Left kidney (tissue), 8 donors: ENCODE measurements at places on chromosomes 1 and 21.

DNA sequence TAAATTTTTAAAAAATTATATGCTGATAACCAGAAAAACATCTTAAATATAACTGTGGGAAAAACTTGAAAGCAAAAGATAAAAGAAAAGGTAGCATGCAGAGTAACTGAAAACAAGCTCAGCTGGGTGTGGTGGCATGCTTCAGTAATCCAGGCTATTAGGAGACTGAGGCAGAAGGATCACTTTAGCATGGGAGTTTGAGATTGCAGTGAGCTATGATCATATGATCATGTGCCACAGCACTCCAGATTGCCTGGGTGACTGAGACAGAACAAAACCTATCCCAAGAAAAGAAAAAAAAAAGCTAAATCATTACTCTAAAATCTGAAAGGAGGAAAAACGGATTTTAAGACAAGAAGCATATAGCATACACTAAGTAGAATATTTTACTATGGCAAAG lies 1624.0 kb downstream of the AMY1C start:
- DNase-seq, result no peak

GRCh38 chr1:92259350-92259749 lies 39.4 kb downstream of the GLMN start:
- DNase-seq, result no peak

GRCh38 chr1:51750218-51750617 lies 128.3 kb downstream of the NRDC start:
- DNase-seq, result no peak

DNA sequence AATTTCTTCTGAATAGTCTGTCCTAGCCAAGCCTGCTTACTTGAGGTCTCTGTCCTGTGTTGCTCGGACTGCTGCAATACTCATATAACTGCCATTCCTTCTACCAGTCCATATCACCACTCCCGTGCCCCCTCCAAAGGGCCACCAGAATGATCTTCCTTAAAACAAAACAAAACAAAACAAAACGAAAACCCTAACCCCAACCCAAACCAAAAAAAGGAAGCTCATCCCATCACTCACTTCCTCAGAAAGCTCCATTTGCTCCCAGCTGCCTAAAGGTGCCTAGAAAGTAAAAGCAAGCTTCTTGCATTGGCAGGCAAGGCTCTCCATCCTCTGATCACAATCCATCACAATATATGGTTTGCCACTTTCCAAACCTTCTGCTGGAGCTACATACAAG lies 20.3 kb downstream of the USP24 start:
- no peak for DNase-seq

DNA sequence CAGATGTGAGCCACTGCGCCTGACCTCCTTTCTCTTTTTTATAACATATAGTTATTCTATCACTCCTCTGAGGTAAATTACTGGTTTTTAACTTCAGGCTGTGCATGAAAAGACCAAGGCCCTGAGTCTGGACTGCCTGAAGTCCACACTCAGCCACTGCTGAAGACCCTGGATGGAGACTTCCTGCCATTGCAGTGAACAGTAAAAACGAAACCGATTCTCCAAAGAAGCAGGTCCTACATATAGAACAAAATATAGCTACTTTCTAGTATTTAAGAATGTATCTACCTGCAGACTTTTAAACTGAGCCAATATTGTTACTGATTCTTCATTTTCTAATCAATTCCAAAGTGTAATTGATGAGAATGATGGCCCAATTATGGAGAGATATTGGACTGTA lies 232.8 kb downstream of the CHRM3 start:
- no peak for DNase-seq

DNA sequence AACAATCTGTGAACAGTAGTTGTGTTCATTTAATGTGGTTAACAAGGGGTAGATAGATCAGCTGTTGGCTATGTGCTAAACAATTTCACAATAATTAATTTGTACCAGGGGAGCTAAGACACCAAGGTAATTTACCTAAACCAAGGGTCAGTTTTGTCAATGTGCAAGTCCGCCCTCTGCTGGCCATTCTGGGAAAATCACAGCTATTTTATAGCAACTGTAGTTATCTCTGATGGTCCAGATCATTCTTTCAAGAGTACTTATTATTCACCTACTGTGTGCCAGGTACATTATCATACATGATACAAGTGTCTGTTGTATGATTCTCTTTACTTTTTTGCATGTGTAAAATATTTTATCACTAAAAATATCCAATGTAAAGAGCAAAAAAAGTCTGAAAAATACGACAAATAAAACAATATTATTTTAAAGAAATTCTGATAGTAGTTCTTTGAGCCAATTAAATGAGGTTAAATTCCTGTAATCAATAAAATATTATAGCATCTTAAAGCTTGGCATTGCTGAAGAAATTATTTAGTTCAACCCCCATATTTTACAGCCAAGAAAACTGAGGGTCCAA lies 312.3 kb upstream of the FAM78B start:
- peak; percentile 21 for DNase-seq

- no peak for DNase-seq
Measured at GRCh38 chr1:28266920-28267322, 7.6 kb downstream of the SESN2 start.

DNA sequence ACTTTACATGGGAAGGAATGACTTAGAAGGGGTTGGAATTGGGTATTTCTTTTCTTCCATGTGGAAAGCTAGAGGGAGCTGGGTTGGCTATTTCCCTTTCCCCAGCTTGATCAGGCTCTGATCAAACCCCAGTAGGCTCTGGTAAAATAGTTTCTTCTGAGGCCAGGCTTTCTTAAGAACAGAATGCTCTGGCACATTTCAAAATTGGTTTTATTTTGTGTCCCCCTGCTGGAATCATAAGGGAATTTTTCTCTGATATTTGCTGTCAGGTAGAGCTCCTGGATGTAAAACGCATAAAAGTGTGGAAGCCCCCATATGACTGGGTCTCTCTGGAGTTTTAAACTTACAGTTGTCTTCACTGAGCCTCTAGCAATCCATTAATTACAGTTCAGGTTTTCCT lies 17.1 kb upstream of the APOBEC4 start:
- DNase-seq, result no peak

GRCh38 chr21:20971296-20971921 lies 26.8 kb upstream of the NCAM2 start:
- peak; percentile 37 for DNase-seq

DNA sequence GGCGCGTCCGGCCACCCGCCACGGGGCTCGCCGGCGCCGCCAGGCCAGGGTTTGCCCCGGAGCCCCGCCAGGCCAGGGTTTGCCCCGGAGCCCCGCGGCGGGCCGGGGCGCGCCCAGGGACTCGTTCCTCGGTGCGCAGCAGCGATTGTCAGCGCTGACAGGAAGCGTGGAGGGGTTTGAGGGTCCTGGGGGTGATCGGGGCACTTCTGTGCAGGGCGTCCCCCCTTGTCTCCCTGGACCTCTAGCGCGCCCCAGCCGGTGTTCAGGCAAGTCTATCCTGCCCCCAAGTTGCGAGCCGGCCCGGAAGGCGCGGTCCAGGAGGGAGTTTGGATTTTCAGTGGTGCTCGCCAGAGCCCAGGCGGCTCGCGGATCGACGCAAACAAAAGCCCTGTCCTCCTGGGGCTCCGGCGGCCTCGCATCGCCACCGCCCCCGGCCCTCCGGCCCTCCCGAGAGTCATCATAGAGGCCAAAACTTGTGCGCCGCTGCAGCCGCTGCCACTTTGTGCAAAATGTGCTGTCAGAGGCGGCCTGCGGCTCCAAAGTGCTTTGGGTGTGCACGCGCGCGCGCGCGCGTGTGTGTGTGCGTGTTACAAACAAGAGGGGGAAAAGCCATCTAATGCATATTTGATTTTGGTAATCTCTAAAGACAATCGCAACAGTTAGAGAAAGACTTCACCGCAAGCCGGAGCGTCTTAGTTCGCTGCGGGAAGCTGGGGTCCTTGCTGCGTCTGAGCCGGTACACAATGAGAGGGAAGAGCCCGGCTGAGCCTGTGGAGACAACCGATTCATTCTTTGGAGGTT lies 1.0 kb downstream of the ROR1 start:
- DNase-seq, result peak; percentile 55

- DNase-seq, result no peak
Measured at GRCh38 chr1:192879406-192879805, 70.6 kb downstream of the RGS2 start.

DNA sequence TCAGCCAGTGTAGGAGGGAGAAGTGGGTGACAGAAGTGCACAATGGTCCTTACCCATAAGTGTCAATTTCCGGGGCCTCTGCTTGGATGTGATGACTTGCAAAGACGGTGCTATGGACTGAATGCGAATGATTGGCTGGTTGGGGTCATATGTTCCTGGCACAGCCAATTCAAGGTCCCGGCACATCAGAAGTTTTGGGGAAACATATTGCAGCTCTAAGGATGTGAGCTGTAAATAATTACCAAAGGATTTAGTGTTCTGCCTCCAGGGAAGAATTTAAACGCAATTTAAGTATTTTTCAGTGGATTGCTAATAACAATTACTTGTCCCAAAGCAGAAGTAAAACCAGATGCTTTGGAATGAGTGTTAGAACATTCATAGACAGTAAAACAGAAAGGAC lies 26.9 kb upstream of the EXOSC10 start:
- DNase-seq, result no peak

DNA sequence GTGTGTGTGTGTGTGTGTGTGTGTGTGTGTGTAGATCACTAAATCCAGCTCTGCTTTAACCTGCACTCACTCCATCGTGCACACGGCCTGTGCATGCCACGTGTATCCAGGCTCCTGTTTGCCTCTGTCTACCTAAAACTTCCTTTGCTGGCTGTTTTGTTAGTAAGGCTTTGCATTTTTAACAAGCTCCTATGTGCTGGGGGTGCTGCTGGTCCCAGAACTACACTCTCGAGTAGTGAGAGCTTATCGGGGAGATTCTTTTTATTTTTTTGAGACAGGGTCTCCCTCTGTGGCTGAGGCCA lies 596 bp upstream of the TCEA3 start:
- no peak for DNase-seq

GRCh38 chr21:33332143-33332542 lies 7.4 kb downstream of the IFNAR1 start:
- no peak for DNase-seq

DNA sequence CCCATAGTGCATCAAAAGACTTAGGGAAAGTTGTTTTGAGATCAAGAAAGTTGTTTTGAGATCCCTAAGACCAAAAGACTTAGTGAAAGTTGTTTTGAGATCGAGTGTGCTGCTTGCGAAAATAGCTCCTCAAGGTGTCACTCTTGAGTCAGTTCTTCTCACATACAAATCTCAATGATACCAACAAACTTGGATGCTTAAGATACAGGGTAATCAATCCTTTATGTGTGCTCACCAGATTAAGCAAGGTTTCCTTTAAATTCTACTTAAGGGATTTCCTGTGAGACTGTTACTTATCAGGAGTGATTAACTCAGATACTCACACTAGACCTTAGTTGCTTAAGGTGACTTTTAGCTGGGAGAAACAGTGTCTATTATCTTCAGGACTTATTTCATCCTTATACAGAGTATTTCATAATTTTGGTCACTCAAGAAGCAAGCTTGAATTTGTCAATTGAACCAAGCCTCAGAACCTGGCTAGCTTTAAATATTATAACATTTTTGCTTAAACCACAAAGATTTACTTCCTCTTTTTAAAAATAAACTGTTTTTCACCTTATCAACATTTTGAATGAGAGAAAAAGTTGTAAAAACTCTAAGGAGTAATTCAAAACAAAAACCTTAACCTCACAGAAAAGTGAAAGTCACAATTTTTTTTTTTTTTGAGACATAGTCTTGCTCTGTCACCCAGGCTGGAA lies 8.0 kb upstream of the RLF start:
- peak; percentile 30 for DNase-seq

DNA sequence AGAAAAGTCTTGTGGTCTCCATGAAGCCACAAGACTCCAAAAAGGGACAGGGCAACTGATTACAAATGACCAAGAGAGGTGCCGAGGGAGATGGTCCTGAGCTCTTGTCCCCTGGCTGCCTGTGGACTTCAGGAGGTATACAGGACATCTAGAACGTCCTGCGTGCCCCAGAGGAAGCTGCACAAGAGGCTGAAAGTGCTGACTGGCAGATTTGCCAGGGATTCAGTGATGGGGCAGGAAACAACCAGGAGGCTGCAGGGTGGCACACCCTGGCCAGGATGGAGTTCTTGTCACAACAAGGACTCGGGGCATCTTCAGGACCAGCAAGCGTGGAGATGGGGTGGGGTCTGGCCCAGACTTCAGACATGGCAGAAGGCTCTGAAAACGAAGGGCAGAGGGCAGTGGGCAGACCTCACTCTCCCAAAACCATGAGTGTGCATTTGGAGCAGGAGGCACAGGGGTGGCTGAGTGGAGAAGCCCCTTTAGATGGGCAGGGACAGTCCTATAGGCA lies 13.4 kb upstream of the PKP1 start:
- DNase-seq, result no peak
